ENCODE measurements at places on chromosomes 1 and 21. TPM values are rescaled to one million over a fixed set of nuclear protein-coding genes. Genes with fewer than 3 reads are reported as not detected.

GRCh38 chr1:147480565-147480935 is 60.8 kb upstream of the BCL9 start:
- no peaks in the 10 kb centered on the region for H3K27me3 ChIP-seq
- H3K4me3 ChIP-seq, result no peak overlapping the region
- no peaks in the 10 kb centered on the region for H3K4me1 ChIP-seq
- DNase-seq, result no peak

CNR2 gene
- 1.5 TPM for total RNA-seq

SLC26A9 gene
- 0.06 TPM for total RNA-seq

DNA sequence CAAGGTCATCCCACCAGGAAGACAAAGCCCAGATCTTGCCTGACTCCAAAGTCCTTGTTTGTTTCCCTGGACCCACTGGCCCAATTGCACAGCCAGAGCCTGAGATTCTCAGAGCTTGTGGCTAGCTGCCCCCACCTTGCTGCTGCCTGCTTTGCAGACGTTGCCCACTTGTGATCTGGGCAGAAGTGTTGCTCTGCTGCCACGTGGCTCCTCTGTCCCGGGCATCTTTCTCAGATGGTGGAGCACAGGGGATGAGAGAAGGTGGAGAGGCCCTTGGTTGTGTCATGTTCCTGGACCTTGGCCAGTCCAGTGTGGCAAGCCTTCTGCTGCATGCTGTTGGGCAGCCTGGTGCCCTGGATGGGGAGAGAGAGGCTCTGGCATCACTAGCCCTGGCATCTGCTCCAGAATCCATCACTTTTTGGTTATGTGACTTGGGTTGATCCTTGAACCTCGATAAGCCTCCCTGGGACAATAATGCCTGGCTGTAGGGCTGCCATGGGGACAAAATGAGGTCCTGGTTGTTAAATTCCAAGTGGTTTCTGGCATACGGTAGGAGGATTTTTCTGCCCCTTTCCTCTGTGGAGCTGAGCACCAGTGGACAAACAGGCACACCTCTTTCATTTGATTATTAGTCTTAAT is 1.5 kb upstream of the NR0B2 start:
- DNase-seq, result no peak
- no peaks in the 10 kb centered on the region for H3K36me3 ChIP-seq
- no peak overlapping the region for H3K27ac ChIP-seq
- H3K27me3 ChIP-seq, result no peaks in the 10 kb centered on the region
- H3K4me3 ChIP-seq, result no peak overlapping the region

DNA sequence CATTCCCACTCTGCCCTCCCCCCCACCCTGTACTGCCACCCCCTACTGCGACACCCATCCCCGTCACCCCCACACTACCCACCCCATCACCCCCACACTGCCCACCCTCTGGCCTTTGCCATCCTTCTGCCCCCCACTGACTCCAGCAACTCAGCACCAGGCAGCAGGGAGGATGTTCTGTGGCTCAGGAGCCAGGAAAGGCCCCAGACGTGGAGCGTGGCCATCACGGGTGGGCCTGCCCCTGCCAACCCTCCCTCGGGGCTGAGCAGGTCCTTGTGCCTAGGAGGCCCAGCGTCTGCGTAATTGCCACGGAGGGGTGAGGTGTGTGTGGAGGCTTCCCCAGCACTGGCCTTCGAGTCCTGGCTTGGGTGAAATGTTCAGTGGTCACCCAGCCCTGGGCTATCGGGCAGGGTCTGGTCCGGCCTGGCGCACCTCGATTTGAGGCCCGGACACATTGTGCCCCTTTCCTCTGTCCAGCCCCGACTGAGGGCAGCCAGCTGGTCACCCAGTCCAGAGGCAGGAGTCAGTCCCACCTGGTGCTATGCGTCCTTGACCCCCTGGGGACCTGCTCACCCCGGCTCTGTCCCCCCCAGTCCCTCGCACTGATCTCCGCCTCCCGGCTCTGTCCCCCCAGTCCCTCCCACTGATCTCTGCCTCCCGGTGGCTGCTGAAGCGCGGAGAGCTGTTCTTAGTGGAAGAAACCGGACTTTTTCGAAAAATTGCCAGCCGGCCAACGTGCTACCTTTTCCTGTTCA is 23.0 kb downstream of the ARHGEF16 start:
- H3K4me1 ChIP-seq, result no peaks in the 10 kb centered on the region
- H3K36me3 ChIP-seq, result no peaks in the 10 kb centered on the region
- no peaks in the 10 kb centered on the region for H3K27me3 ChIP-seq
- no peak overlapping the region for H3K27ac ChIP-seq
- no peak for DNase-seq
- H3K4me3 ChIP-seq, result no peak overlapping the region

DNA sequence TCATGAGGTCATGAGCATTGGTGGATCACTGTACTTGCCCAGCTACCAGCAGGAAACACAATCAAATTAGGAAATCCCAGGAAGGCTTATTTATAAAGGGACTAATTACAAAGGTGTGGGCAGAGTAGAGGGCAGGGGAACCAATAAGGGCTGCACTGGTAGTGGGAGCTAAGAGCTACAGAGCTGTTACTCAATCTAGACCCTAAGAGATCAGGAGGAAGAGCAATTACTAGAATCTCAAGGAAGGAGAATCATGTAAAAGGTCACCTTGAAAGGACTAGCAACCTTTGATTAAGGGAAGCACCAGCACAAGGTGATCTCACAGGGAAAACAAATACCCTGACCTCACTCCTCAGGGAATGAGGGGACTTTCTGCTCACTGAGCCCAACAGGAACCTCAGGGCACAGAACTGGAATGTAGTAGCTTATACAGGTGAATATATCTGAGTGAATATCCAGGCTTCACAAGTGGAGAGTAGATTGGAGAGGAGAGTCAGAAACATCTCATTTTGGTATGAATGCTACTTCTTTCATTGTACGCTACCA is 66.8 kb downstream of the SAMSN1 start:
- H3K36me3 ChIP-seq, result no peaks in the 10 kb centered on the region
- DNase-seq, result no peak
- peaks cover 4% of the 10 kb centered on the region for H3K4me1 ChIP-seq
- no peaks in the 10 kb centered on the region for H3K27me3 ChIP-seq

LAD1 gene
- 1.1 TPM for total RNA-seq

- DNase-seq, result no peak
- H3K27ac ChIP-seq, result no peak overlapping the region
- H3K36me3 ChIP-seq, result peaks cover 30% of the 10 kb centered on the region
- H3K27me3 ChIP-seq, result no peaks in the 10 kb centered on the region
- H3K4me3 ChIP-seq, result no peak overlapping the region
These were observed 4.2 kb downstream of the PCNT start for GRCh38 chr21:46328151-46328550.

IVNS1ABP gene
- total RNA-seq, result 174 TPM

All from T-cell (primary cell).